ENCODE measurements at places on chromosomes 6 and 20.

GRCh38 chr6:135600086-135600702, 102.7 kb upstream of the AHI1 start:
- no peaks in the 10 kb centered on the region for H3K36me3 ChIP-seq
- no peak for DNase-seq
- no peaks in the 10 kb centered on the region for H3K4me1 ChIP-seq
- no peak overlapping the region for H3K4me3 ChIP-seq
- no peak overlapping the region for H3K27ac ChIP-seq

DNA sequence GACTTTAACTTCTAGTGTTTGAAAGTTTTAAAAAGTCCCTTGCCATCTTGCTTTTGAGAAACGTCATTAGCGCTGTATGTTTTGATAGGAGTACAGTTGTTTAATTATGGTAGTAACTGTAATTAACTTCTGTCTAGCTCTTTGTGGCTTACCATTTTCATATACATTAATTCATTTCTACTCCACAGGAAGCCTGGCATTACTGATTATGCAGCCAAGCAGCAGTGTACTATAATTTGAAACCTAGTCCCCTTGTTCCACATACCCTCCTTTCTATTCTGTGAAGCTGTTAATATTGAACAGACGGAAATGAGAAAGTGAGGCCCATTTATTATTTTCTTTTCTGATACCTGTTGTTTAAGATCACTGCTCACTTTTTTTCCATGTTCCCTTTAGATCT, 235.4 kb downstream of the CDKAL1 start:
- H3K27ac ChIP-seq, result no peak overlapping the region
- H3K27me3 ChIP-seq, result no peaks in the 10 kb centered on the region
- no peaks in the 10 kb centered on the region for H3K36me3 ChIP-seq
- H3K4me1 ChIP-seq, result no peaks in the 10 kb centered on the region

DNA sequence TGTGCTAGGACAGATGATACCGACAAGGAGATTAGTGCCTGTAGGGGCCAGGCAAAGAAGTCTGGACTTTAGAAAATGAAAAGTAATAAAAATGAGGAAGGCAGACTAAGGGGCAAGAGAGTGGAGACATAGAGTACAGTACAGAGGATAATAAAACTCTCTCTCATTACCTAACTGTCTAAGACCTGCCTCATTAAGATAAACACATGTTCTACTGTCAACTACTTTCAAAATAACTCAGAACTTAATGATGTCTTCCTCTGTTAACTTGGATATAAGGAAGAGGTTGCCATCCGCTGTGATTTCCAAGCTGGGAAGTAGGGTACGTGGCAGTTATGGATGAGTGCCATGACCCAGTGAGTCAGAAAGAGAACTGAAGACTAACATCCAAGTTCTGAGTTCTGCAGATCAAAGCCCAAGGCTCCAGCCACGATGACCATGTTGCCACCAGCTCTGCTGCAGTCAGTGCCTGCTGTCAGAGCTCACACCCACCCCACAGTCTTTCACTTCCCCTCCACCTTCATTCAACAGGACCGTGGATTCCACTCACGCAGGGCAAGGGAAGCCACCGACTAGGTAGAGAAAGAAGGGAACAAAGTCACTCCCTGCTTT, 81.8 kb downstream of the KIF16B start:
- H3K4me3 ChIP-seq, result no peak overlapping the region
- no peaks in the 10 kb centered on the region for H3K36me3 ChIP-seq
- H3K27ac ChIP-seq, result no peak overlapping the region

- no peaks in the 10 kb centered on the region for H3K36me3 ChIP-seq
- H3K4me1 ChIP-seq, result no peaks in the 10 kb centered on the region
- DNase-seq, result peak; percentile 61
- H3K27ac ChIP-seq, result peak overlapping the region; percentile 70
Measured at GRCh38 chr6:64376394-64376793, 740.8 kb downstream of the PHF3 start.

DNA sequence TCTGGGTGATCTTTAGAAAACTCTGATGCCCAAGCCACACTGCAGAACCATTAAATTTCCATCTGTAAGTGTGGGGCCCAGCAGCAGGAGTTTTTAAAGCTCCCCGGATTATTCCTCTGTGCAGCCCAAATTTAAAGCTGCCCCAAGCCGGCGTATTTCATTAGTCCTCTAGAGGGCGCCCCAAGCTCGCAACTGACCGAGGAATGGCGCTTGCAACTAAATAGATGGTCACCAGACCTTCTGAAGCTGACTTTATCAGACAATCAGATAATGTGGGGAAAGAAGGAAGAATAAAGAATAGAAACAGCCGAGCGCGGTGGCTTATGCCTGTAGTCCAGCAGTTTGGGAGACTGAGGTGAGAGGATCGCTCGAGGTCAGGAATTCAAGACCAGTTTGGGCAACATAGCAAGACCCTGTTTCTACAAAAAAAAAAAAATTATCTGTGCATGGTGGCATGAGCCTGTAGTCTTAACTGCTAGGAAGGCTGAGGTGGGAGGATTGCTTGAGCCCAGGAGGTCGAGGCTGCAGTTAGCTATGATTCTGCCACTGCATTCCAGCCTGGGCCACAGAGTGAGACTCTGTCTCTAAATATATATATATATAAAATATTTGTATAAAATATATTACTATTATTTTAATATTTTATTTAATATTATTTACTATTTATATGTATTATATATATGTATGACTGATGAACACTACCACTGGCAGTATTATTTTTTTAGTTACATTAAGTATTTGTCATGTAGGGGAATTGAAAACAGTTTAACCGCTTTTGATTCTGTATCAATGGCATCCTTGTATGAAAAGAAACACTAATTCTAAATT, 56.0 kb downstream of the OTOR start:
- peaks cover 8% of the 10 kb centered on the region for H3K27me3 ChIP-seq
- no peak overlapping the region for H3K4me3 ChIP-seq
- H3K36me3 ChIP-seq, result no peaks in the 10 kb centered on the region
- H3K27ac ChIP-seq, result no peak overlapping the region
- DNase-seq, result peak; percentile 72

DNA sequence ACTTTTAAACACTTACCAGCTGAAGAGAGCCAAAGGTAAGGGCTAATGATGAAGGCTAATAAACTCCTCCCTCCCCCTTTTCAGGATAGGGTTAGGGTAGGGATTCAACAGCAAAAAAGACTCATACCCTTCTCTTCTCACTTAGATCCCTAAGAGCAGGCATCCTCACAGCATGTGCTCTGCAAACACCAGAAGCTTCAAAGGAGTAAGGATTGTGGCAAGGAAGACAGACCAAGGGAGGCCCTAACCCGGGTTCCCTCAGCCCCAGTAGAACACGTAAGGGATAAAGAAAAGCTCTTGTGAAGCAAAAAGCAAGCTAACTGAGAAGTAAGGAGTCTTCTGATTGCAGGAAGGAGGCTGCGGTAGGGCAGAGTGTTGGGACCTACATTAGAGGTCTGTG, 11.6 kb downstream of the MAP3K7 start:
- H3K4me3 ChIP-seq, result no peak overlapping the region
- H3K27me3 ChIP-seq, result no peaks in the 10 kb centered on the region
- no peaks in the 10 kb centered on the region for H3K4me1 ChIP-seq
- no peak for DNase-seq

DNA sequence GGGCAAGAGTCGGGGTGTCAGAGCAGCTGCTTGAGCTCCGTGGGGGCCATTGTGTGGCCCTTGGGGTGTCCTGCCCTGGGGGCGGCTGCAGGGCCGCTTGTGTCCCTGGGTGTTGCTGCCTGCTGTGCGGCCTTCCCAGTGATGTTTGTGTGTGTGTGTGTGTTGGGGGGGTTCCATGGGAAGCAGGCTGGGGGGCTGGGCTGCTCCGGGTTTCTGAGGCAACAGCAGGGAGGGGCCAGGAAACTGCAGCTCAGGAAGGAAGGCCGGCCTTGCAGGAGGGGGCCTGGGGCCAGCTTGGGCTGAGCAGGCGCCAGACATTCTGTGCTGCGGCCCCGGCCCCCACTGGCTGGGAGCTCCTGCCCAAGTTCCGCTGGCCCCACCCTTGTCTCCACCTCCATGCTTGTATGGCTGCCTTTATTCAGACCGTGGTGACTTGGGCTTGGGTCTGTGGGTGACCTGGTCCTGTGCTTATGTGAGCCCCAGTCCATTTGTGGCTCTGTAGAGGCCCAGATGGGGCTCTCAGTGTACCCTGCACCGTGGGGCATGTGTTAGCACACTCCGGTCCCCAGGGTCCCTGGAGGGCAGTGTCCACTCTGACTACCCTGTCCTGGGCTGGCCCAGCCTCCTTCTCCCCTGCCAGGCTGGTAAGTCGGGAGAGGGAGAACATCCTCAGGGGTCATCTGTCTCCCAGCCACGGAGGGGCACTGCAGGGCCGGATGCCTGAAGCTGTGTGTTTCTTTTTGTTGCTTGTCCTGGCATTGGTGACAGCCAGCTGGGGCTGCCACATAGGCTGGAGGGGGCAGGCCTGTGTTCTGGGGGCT, 4.6 kb upstream of the SOX18 start:
- DNase-seq, result no peak
- H3K4me1 ChIP-seq, result peaks cover 34% of the 10 kb centered on the region
- peaks cover 2% of the 10 kb centered on the region for H3K27me3 ChIP-seq

DNA sequence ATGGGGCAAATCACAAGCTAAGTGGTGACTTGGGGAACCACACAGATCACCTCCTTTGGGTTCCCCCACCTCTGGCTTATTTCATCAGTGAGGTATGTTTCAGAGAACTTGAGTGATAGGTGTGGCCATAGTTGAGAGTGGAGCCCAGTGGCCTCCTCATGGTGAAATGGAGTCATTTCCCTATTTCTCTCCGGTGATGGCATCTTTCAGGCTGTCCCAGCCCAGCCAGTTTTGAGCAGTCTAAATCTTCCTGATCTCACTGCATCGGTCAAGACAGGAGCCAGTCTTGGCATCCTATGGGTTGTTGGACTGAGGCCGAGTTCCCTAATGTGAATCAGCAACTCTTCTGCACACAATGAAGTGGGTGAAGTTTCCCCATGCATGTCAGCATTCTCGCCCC, 132.4 kb downstream of the EYA2 start:
- no peak overlapping the region for H3K27ac ChIP-seq
- H3K36me3 ChIP-seq, result no peaks in the 10 kb centered on the region
- no peak for DNase-seq

GRCh38 chr6:52341561-52342260, 20.2 kb upstream of the PAQR8 start:
- no peaks in the 10 kb centered on the region for H3K36me3 ChIP-seq
- no peaks in the 10 kb centered on the region for H3K27me3 ChIP-seq
- H3K27ac ChIP-seq, result no peak overlapping the region
- no peak overlapping the region for H3K4me3 ChIP-seq
- DNase-seq, result no peak

DNA sequence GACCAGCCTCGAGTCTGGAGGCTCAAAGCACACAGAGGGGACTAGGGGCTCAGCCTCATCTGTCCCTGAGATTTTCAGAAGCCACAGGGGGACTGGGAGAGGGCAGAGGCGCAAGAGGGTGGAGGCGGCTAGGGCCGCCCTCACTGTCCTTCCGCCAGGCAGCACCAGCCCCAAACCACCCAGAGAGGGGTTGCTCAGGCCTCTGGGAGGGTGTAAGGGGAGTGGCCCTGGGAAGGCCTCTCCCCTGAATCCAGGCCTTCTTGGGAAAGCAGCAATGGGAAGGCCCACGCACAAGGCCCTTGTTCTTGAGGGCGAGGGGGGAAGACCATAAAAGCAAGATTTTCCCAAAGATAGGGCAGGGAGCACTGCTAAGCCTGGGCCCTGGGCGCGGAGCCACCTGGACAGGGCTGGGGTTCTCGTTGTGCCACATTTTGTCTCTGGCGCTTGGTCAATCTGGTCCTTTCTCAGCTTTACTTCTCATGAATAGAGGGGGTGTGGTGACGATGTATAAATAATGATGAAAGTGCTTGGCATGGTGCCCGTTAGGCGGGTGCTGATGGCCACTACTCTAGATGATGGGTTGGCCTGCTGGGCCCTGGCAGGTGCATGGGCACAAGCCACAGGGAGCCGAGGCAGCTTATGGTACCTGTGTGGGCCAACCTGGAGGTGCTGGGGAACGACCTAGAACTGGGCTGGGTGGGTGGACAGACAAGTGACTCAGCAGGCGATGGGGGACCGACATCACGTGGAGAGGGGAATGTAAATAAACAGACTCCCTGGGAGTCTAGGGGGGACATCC, 4.8 kb downstream of the SAMD10 start:
- peaks cover 4% of the 10 kb centered on the region for H3K36me3 ChIP-seq
- H3K4me3 ChIP-seq, result no peak overlapping the region
- H3K27ac ChIP-seq, result no peak overlapping the region

- no peaks in the 10 kb centered on the region for H3K27me3 ChIP-seq
- DNase-seq, result no peak
- no peaks in the 10 kb centered on the region for H3K4me1 ChIP-seq
- peaks cover 7% of the 10 kb centered on the region for H3K36me3 ChIP-seq
- H3K27ac ChIP-seq, result no peak overlapping the region
Measured at GRCh38 chr6:109139109-109139508, 43.8 kb downstream of the CEP57L1 start.

- H3K27me3 ChIP-seq, result no peaks in the 10 kb centered on the region
- no peak overlapping the region for H3K27ac ChIP-seq
- no peaks in the 10 kb centered on the region for H3K36me3 ChIP-seq
- peaks cover 2% of the 10 kb centered on the region for H3K4me1 ChIP-seq
Measured at GRCh38 chr6:83314693-83315092, 116.2 kb downstream of the ME1 start.

- peak; percentile 92 for DNase-seq
- peak overlapping the region; percentile 68 for H3K27ac ChIP-seq
- H3K36me3 ChIP-seq, result no peaks in the 10 kb centered on the region
Measured at GRCh38 chr20:19757487-19758132, 448 bp upstream of the RIN2 start.

DNA sequence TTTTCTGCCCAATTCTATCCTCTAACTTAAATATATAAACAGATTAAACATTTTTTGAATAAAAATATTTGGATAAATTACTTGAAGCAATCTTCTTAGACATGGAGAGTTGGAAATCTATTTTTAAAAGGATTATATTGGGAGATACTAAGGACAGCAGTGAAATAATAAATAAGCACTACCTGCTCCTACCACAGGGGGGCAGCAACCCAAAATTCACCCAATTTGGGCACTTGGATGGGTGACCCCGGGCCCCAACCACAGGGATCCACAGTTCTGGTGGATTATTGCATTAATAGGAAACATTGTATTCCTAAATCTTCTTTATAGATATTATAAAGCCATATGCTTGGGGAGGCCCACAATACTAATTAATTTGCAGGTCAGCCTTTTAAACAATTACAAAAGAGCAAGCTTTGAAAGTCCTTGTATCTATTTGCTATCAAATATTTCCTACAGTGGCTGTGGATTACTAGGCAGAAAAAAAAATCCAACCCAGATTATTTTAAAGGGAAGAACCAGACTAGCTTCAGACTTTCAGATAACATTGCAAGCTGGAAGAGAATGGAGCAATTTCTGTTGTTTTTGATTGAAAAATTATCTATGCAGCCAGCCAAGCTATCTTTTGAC, 66.4 kb upstream of the PDE10A start:
- H3K4me3 ChIP-seq, result no peak overlapping the region
- H3K36me3 ChIP-seq, result no peaks in the 10 kb centered on the region

GRCh38 chr20:50469176-50469723, 40.9 kb upstream of the PTPN1 start:
- H3K4me1 ChIP-seq, result no peaks in the 10 kb centered on the region
- no peaks in the 10 kb centered on the region for H3K36me3 ChIP-seq
- no peak overlapping the region for H3K27ac ChIP-seq

- H3K27me3 ChIP-seq, result no peaks in the 10 kb centered on the region
- no peak overlapping the region for H3K27ac ChIP-seq
- H3K4me1 ChIP-seq, result no peaks in the 10 kb centered on the region
- H3K36me3 ChIP-seq, result no peaks in the 10 kb centered on the region
- no peak for DNase-seq
Measured at GRCh38 chr6:111242452-111242851, 155.1 kb downstream of the SLC16A10 start.

All from neuronal stem cell (in vitro differentiated cells).